ENCODE measurements at places on chromosomes 16 and 17.

GRCh38 chr16:64151990-64152767 lies 969.7 kb downstream of the CDH11 start:
- DNase-seq = no peak

- DNase-seq = no peak
Observed at GRCh38 chr16:49434733-49435132, 61.1 kb downstream of the C16orf78 start.

DNA sequence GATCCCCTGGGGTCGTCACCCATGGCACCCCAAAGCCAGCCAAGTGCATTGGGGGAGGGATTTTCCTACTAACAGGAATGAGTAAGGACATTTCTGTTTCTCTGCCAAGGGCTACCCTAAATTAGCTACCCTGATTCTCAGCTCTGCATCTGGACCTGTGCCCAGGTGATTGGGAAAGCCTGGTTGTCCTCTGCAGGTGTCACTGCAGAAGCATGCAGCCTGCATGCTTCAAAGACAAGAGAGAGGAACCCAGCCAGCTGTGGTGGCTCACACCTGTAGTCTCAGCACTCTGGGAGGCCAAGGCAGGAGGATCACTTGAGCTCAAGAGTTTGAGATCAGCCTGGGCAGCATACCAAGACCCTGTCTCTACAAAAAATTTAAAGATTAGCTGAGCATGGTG lies 19.6 kb downstream of the BEAN1 start:
- DNase-seq = no peak

DNA sequence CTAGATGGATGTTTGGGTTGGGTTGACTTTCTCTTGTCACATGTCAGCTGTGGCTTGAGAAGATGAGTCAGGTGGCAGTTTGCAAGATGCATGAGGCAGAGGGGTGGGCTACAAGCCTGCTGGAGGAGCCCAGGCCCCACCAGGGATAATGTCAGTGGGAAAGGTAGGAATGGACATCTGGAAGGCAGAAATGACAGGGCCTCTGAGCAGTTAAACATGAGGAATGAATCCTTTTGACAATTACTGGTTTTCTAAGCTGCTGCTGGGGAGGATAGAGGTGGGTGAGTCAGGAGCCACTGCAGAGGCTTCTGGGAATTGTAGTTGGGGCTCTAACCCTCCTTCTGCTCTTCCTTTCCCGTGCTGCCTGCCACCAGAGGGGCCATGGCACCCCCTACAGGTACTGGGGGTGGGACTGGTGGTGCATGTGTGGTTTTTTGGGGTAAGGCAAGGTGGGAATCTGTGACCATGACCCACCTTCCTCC lies 15.7 kb downstream of the SLC52A1 start:
- no peak for DNase-seq

- DNase-seq = no peak
Observed at GRCh38 chr17:17417718-17418181, 59.0 kb upstream of the MED9 start.

DNA sequence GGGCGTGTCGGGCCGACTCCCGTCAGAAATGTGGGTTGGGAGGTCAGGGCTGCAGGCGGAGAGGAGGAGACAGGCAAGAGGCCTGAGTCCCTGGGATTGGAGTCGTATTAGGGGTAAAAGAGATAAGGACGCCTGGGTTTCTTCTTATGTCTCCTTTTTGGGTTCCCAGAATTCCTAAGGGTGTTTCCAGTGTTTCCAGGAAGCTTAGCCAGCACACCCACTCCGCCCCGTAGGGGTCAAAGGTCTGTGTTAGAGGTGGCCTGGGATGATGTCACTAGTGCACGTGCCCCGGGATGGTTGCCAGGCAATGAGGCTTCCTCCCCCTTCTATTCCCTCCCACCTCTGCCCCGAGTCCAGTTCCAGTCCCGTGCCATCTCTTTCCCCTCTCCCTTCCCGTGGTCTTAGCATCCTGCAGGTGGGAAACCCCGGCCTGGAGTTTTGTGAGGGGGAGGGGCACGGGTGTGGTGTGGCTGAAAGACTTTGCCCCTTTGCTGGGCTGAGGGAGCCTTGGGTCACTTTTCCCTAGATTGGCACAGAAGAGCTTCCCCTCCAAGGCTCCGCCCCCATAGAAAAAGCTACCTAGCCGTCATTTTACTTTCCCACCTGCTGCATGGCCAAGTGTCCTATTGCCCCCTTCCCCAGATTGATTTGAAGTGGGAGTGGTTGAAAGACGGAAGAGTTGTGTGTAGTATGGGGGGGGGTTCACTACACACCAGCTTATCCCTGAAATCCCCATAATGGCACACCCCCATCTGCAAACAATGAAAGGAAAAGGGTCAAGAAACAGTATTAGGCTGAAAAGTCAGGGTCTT lies 2.8 kb downstream of the KDM6B start:
- DNase-seq = peak; percentile 64

DNA sequence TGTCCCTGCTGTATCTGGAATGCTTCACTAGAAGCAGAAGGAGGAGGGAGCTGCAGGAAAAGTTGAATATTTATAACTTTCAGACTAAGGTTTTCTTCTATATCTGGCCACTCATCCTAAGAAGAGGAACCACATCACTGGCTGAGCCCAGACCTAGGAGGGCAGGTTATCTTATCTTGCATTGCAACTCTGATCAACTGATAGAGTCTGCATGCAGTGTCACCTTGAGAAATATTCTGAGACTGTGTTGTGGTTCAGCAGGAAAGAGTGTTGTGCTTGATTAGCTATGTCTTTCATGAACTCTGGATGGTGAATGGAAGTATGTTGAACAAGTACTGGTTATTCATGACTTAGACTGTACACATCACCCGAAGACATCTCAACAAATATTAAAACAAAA lies 460.0 kb downstream of the TOX3 start:
- DNase-seq = no peak

DNA sequence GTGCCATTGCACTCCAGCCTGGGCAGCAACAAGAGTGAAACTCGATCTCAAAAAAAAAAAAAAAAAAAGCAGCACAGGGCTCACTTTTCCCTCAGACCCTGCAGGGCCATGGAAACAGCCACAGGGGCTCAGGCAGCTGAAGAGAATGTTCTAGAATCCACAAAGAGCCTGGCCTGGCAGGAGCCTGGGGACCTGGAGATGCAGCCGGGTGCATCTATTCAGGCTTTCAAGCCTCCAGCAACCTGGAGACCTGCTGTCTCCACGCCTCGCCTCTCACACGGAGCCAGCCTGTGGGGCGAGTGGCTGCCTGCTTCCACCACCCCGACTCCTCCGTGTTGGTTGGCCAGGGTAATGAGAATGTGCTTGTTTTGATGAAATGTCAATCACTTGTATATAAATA lies 44.0 kb upstream of the MEAK7 start:
- DNase-seq = no peak

- DNase-seq = no peak
Observed at GRCh38 chr16:88922114-88922825, 54.7 kb downstream of the CBFA2T3 start.

DNA sequence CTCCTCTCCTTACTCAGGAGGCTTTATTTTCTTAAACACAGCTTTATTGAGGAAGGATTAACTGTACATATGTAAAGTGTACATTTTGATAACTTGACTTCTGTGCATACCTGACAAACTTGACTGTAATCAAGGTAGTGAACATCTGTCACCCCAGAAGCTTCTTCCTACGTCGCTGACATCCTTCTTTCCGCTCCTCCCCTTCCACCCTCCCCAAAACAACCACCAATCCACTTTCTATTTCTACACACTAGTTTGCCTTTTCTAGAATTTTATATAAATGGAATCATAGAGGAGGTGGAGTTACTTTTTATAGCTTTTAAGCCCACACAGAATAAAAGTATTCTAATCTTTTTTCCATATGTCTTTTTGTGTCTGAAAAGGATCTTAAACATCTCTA lies 225.2 kb upstream of the RBFOX1 start:
- DNase-seq = no peak

DNA sequence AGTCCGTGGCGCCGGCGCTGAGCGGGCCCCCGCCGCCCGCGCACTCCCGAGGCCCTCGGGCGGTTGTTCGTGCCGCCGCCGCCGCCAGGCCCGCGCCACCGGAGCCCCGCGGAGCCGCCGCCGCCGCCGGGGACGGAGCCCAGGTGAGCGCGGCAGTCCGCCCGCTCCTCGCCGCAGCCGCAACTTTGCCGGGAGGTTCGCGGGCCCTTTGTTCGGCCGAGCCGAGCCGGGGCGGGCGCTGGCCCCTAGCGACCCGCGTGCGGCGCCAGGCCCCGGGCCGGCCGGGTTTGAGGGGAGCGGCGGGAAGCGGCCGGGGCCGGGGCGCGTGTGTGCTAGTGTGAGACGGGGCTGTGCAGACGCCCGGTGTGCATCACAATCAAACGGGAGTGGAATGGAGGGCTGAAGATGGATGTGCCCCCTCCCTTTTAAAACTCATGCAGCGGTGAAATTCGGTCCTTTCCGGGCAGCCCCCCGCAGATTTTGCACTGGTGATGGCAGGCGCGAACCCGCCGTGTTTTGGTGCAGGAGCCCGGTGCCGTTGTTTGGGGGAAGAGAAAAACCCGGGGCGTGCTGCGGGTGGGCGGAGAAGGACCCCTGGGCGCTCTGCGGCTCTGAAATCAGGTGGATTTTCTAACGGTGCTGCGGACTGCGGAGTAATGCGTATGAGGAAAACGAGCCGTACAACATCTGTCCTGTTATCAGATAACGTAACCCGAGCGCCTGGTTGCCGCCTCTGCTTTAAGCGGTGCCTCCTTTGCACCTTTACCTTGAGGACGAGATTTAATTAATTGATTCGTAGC lies 823 bp downstream of the TNRC6C start:
- DNase-seq = peak; percentile 9

DNA sequence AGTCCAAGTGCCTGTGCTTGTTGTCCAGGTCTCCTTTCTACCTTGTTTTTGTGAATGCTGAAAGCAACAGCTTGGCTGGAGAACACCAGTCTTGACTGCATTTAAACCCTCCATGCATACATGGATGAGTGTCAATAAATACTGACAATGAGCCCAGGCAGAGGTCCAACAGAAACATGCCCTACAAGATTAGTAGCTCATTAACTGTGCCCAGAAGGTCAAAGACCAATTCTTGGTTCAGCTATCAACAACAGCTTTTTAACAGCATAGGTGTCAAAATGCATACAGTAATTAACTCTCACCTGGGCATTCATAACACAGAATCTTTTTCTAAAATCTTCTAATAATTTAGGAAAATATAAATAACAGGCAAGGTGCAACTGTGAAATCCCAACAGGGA lies 63.2 kb downstream of the N4BP1 start:
- no peak for DNase-seq

- no peak for DNase-seq
Observed at GRCh38 chr16:22813948-22814710, at the start of gene HS3ST2. Gene HS3ST2, plus strand, starts transcription at chr16:22814162. Its CDS starts 449 bp downstream, at chr16:22814611.

- DNase-seq = no peak
Observed at GRCh38 chr16:17162560-17162959, 308.2 kb downstream of the XYLT1 start.

GRCh38 chr17:8234361-8235270 lies 13.2 kb downstream of the CTC1 start:
- no peak for DNase-seq

GRCh38 chr17:8412089-8412488 lies 14.5 kb upstream of the RNF222 start:
- no peak for DNase-seq

DNA sequence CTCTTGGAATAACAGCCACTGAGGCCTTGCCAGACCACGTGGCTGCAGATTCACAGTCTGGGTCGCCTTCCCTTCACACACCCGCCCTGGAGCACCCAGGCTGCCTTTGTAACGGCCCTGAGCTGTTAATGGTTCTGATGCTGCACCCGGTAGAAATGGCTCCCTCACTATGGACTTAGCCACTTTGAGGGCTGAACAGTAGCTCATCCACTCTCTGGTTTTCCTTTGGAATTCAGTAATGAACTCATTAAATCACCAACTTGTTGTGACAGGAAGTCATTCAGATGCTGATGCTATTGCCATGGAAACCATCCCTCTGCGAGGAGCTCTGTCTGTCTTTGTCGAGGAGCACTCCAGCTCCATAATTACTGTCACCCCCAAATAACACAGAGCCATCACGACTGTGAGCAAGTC lies 59.2 kb downstream of the CDK5R1 start:
- DNase-seq = no peak

DNA sequence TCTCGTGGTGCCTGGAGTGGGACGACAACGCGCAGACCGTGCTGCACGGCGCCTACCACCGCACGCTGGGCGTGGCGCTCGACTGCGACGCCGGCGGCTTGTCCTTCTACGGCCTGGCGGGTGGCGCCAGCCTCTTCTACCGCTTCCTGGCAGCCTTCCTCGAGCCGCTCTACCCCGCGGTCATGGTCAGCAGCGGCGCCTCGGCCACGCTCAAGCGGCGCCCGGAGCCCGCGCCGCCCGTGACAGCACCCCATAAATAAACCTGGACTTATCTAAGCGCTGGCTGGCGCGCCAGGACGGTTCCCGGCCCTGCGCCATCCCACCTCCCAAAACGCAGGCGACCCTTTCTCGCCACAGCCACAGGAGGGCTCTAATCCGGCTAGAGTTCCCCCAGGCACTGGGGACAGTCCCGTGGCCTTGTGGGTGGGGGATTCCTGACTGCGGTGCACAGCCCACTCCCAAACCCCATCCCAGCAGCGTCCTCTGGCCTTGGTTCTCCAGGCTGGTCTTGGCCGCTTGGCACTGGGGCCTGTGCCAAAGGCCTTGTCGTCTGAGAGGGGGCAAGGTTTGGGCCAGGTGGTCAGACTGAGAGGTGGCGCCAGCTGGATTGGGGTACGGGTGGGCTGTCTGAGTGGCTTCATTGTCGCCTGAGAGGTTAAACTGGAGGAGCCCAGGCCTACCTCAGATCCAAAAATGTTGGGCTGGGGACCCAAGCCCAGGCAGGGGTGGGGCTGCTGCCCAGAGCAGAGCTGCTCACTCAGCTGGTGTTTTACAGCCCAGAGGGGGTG lies 10.1 kb upstream of the SLC16A5 start:
- peak; percentile 19 for DNase-seq

DNA sequence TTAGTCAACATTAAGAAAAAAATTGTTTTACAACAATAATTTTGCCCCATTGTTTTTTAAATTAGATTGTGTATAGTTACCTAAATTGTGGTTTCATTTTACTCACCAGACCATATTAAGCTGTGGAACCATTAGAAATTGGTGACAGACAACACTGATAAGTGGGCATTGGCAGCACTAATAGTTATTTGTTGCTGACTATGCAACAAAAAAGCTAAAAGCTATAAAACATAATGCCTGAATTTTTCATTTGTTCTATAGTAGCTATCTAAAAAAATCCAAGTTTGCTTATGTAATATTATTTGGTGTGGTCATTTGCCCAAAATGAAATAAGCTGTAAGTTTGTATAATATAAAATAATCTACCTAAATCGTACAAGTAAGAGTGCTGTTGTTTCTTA lies 13.7 kb upstream of the VWA3A start:
- DNase-seq = no peak

- DNase-seq = no peak
Observed at GRCh38 chr17:10064536-10064935, 133.9 kb downstream of the GAS7 start.

DNA sequence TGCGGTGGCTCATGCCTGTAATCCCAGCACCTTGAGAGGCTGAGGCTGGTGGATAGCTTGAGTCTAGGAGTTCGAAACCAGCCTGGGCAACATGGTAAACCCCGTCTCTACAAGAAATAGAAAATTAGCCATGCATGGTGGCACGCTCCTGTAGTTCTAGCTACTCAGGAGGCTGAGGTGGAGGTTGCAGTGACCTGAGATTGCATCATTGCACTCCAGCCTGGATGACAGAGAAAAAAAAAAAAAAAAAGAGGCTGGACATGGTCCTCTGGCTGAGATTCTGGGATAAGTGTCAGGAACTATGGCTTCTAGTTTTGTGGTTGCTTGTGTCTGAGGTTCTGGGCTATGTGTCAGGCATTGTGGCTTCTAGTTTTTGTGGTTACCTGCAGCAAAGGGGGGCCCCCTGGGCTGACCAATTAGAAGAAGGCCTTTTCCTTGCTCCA lies 7.0 kb downstream of the KSR1 start:
- no peak for DNase-seq

GRCh38 chr16:11801481-11802021 lies 4.5 kb upstream of the ZC3H7A start:
- no peak for DNase-seq
